ENCODE measurements at places on chromosomes 6 and 20.

DNA sequence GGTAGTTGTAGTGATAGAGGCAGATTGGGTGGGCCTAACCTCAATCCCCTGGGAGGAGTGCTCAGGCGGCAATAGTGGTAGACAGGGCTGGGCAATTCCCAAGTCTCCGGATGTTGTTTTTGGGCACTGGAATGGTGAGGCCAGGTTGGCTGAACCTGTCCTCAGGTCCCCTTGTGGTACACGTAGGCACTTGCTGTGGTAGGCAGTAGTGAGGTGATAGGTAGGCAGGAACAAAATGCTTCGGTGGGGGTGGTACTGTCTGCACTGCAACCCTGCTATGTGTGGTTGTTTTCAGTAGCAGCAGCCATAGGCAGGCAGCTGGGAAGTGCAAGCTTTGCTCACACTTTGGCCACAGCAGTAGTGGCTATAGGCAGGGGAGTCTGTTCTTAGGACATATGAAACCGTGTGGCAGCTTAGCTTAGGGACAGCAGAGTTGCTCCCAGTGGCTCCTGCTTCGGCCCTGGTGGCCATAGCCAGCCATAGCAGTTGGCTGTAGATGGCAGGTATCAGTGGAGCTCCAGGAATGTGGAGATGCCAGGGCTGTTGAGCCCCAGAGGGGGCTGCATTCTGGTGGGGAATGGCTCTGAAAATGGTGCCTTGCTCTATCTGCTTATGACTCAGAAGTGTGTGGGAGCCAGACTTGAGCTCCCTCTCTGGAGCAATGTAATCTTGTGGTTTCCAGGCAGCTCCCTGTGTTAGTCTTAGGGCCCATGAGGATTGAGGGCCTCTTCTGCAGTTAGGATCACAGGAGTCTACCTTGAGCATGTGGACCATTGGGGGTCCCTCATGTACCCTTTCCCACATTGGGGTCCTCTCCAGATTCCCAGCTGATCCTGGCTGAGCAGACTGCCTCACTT, 241.8 kb upstream of the BMP2 start:
- DNase-seq = no peak

DNA sequence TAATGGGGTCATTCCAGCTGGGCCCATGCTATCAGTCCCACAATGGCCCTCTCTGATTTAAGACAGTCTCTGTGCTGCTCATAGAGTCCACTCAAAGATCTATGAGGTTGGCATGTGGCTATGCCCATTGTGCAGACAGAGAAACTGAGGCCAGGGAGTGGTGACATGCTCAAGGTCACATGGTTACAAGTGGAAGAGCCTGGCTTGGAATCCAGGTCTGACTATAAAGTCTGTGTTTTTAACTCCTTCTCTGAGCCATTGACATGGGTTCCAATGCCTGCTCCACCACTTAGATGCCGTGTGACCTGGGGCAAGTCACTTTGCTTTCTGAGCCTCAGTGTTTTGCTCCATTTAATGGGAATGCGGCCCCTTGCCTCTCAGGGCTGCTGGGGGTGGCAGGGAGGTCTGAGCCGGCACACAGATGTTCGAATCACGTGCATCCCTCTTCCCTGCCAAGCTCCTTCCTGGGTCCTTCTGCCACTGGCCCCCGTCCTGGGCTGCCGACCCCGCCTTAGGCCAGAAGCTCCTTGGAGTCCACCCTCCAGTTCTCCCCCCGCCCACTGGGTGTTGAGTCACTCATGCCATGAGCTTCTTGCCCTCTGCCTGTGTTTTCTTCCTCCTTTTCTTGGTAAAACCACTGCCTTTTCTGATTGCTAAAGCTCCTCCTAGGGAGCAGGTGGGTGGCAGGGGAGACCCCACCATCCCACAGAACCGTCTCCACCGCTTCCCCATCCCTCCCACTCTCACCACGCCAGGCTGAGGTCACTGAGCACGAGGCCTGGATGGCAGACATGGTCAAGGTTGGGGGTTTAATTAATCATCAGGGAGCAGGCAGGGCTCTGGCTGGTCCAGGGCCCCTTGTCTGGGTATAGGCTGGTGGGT, 35.7 kb downstream of the CEBPB start:
- DNase-seq = no peak

- DNase-seq = no peak
These were observed 18.6 kb downstream of the HFE start for GRCh38 chr6:26105842-26106241.

GRCh38 chr6:34701199-34701598, 4.6 kb upstream of the ILRUN start:
- no peak for DNase-seq

- no peak for DNase-seq
These were observed 257.7 kb upstream of the MARCKS start for GRCh38 chr6:113599444-113599843.

DNA sequence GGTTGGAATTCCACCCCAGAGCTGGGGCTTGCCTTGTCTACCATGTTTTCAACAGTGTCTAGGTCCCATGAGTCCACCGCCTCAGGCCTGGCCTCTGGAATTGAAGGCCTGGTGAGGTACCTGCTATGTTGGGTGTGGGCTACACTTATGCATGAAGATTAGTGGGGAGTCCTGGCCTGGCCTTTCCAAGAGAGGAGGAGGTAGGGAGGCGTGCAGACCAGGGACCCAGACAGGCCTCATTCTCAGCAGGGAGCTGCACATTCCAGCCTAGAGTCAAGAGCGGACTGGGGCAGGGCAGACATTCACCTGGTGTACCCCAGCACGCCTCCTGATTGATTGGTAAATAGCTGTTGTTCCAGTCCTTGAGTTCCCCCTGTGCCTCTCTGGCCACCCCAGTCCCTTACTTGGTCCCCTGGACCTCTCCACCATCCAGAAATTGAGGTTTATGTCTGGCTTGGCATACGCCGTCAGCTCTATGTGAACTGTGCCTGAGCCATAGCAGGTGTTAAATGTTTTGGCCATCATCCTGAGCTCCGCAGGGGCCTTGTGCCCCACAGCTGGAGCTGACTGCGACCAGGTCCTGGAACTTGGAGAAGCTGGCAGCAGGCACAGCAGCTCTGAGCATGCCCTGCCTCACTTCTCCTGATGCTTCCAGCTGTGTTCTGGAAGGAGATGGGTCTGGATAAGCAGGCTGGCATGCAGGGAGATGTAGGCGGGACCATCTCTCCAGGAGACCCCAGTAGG, 8.2 kb upstream of the VEGFA start:
- no peak for DNase-seq

DNA sequence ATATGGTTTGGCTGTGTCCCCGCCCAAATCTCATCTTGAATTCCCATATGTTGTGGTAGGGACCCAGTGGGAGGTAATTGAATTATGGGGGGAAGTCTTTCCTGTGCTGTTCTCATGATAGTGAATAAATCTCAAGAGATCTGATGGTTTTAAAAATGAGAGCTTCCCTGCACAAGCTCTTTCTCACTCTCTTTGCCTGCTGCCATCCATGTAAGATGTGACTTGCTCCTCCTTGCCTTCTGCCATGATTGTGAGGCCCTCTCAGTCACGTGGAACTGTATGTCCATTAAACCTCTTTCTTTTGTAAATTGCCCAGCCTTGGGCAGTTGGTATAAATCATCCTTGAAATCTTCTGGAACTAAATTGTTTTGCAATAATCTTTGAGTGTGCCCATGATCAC, 31.9 kb upstream of the TBX18 start:
- DNase-seq = no peak

DNA sequence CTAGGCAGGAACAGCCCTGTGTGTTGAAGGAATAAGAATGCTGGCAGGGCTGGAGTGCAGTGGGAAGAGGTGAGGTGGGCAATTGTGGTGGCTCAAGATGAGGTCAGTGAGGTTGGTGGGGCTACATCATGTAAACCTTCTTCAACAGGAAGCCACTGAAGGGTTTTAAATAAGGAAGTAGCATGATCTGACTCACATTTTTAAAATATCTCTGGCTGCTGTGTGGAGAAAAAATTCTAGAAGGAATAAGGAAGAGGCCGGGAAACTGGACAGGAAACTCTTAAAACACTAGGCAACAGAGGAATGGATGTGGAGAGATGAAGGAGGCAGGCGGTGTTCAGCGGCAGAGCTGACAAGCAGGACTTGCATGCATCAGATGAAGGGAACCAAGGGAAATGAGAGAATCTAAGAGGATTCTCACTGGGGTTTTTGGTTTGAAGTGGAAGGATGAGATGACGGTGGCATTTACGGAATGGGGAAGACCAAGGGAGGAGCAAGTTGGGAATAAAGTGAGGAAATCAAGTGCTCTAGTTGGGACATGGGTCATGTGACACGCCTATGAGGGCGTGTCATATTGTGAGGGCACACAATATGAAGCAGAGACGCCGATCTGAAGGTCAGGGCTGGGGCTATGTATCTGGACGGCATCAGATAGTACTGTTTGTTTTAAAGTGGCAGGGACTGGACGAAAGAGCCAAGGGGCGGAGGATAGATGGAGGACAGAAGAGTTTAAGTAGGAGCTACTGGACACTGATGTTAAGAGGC, 18.2 kb downstream of the TMEM242 start:
- DNase-seq = no peak

DNA sequence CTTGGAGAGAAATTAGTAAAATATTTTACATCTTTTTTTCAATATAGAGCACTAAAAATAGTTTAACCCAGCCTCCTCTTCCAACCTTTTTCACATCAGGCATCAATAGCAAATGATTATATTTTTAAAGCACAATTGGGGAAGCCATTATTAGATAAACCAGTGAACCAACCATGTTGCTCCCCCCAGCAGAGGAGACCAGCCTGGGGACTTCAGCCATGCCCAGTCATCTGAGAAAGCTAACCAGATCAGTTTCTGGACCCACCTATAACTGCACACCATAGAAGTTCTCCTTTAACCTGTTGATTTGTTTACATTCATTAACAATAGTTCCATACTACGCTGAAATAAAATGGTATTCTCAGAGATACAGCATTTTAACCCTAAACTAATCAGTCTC, 13.8 kb upstream of the SDHAF4 start:
- DNase-seq = no peak

DNA sequence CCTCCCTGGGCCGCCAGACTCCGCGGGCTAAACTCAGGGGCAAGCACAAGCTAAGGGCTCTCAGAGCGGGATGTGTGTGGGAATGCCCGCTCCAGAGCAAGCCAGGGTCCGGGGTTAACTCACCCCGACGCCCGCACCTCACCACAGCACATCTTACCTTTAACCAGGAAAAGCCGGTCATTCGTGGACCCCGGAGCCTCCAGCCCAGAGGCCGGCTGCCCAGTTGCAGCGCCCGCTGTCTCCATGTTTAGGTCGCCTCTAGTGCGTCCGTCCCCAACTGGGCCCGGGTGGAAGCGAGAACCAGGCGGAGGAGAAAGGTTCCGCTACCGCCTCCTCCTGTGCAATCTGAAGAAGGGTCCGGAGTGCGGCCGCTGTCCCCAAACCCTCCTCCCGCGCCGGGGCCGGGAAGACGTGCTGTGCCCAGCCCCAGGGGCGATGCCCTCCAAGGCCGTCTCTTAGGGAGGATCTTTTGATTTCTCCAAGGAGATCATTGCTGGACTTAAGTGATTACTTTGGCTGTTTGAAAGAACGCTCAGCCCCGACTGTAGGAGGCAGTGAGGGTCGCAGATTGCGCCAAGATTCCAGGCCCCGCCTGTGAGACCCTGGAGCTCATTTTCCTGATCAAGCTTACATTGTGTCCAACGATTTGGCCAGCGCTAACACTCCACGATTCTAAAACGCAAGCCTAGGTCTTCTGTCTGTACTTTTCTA, at the start of gene TMEM242:
TSS of gene TMEM242 (minus strand) at position 265 of the 711 bp plus-strand sequence. CDS start at position 245, 20 bp downstream.
- no peak for DNase-seq

DNA sequence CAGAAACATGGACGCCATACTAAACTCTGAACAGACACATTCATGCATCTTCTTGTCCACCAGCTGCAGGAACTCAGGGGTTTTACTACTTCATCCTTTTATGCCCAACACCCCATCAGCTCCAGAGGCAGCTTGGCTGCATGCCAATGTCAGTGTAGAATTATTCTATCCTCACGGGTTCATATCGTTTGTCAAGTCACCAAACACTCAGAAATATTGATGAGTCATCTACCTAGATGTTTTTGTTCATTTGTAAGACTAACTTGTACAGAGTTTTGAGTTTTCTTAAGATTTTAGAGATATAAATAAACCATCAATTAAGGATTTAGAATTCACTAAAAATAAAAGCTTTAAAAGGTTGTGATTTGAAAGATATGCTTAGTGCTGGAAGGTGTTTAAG, 590.7 kb upstream of the FLRT3 start:
- no peak for DNase-seq

DNA sequence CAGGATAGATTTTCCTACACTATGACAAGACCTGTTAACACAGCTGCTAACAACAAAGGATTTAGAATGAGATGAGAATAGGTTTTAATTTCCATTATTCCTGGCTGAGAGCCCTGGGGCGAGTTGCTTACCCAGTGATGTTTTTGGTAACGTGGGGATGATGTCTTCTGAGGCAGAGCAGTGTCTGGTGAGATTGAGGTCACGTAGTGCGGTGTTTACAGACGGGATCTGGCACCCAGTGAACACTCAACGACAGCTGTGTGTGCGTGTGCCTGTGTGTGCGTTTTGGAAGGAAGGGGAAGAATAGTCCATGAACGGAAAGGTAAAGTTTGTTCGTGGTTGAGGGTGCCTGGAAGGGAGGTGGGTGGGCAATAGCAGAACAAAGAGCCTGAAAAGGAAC, 384.7 kb downstream of the C6orf118 start:
- no peak for DNase-seq

GRCh38 chr6:132907231-132907630, 92.9 kb downstream of the RPS12 start:
- DNase-seq = no peak

DNA sequence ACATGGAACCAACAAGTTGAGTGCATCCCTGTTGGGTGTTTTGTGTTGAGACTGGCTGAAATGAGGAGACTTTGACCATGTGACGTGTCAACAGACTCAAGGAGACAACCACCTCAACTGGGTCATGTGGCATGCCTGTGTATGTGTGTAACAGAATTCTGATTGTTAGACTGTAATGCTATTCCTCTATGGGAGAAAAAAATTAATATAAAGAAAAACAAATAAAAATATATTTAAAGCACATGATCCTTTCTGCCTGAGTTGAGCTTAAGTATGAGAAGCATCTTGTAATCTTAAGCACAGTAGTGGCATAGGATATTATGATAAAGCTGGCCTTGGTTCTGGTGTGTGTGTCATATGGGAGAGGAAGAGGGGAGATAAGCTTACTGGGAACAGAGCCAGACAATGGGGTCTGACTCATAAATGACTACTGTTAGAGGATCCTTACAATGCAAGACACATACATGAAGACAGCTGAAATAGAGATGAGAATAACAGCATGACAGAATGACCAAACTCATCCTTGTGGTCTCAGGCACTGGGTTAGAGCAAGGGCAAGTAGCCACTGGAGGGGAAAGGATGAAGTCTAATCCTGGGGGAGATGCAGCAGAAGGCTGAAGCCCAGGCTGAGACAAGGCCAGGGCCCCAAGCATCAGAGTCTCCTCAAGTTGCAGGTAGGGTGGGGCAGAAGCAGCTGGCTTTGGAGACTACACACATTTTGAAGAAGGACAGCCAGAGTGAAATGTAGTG, 9.2 kb downstream of the TP53INP2 start:
- DNase-seq = no peak
